ENCODE measurements at places on chromosomes 6 and 20.

- no peak for DNase-seq
These were observed 251.1 kb downstream of the FARS2 start for GRCh38 chr6:5512422-5512821.

DNA sequence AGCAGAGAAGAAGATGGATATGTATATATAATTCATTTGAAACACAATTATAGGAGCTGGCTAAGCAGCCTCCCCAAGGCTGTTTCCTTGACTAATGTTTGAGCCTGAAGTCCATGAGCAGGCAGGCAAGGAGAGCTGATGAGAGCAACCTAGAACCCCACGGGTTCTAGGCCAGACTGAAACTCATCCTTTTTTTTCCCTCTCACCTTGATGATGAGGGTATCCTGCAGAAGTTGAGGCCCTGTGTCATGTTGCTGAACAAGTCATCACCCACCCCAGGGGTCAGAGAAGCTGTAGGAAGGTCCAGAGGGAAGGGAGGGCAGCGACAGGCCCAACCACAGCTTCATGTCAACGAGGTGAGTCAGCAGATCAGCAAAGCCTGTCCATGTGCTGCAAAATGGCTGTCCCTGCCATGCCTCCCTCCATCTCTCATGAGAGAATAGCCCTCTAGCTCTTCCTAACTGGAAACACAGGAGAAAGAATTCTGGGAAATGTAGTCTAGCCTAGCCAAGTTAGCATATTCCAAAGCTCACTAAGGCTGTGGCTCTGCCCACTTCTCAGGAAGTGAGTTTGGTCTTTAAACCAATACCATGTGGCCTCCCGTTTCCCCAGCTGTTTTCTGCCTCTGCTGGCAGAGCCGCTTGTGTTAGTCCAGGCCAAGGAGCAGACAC lies 91.3 kb upstream of the DTNBP1 start:
- DNase-seq, result no peak

DNA sequence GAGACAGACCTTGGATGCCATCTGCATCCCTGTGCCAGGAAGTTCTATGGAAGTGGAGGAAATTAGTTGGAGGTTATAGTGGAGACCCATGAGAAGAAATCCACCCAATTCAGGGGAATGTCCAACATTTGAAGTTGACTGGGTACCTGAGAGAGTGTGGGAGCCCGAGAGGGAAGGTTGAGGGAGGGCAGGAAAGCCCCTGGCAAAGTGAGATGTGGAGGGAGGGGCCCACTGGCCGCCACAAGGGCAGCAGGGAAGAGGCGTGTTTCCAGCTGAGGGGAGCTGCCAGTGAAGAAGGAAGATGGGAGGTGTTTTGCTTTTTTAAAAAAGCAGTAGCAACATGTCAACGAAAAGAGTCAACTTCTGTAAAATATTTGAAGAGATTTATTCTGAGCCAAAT lies 16.3 kb upstream of the SERPINB9 start:
- no peak for DNase-seq

GRCh38 chr6:34339432-34339831 lies 53.0 kb downstream of the NUDT3 start:
- no peak for DNase-seq

DNA sequence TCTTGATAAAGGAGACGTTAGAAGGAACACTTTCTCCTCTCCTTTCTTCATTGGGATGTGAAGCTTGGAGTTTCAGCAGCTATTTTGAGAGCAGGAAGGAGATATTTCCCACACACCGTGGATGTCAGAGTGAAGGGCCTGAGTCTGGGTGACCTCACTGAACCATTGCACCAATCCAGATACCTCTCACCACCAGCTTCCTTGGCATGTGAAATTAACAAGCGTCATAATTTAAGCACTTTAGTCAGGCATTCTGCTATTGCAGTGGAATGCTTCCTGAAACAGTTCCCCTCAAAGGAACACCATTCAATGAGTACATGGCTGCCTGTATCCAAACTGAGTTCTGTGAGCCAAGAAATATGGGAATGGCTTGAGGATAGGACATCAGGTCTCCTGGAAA lies 83.7 kb downstream of the CHMP4B start:
- no peak for DNase-seq

DNA sequence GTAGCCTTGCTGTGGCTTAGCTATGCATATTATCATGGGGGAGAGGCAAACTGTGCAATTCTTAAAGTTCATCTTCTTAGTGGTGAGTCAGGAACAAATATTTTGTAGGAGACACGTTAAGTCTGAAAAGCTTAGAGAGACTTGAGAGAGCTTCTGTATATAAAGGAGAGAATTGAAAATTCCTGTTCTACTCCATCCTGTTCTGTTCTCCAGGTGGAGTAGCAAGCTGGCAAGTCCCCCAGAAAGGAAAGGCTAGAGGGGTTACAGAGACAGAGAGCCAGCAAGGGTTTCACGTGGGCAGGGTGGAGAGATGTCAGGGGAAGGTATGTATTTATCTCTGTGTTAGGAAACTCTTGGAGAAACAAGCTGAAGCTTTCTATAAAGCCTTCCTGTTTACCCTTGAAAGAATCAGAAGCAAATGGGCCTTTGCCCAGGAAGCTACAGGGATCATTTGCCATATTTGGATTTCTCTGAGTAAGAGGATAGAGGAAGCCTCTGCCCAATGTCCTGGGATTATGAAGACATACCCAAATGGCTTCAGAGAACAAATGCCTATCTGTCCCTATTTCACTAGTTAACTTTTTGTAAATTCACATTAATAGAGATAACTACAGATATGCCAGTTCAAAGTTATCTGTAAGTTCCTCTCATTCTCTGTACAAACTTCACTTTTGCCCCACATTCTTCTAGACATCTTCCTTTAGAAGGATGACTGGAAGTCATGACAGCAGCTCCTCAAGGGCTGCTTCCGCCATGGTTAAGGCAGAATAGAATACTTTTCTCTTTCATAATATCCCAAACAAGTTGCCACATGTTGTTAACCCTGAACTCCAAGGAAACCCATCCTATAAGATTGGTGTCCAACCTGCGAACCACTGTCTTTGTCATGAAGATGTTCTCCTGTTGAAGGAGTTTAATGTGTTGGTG lies 126.7 kb upstream of the NEDD9 start:
- DNase-seq, result no peak

DNA sequence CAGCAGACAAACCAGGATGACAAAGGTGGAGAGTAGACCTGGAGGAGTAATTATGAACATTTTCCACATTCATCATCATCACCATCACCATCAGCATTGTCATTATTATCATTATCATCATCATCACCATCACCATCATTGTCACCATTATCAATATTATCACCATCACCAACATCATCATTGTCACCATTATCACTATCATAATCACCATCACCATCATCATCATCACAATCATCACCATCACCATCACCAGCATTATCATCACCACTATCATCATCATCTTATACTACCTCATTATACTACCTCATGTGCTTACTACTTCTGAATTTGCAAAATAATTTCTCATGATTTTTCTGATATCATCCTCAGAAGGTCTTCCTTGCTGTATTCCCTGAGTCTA lies 39.3 kb downstream of the FOXA2 start:
- DNase-seq, result no peak

Measured in T follicular helper cell (primary cell).